ENCODE measurements at places on chromosomes 5 and 9. TPM values are rescaled to one million over a fixed set of nuclear protein-coding genes. Genes with fewer than 3 reads are reported as not detected.

Gene LCNL1
- not detected for total RNA-seq

Gene KCNN2
- total RNA-seq: 0.11 TPM

Gene DBH
- not detected for total RNA-seq

Gene CDH6
- total RNA-seq: not detected

Gene SMIM23
- not detected for total RNA-seq

Gene ITGA2
- 1.1 TPM for total RNA-seq

Gene SHLD3
- 7.2 TPM for total RNA-seq

Gene BTNL3
- total RNA-seq: not detected

Gene PCDHA9
- total RNA-seq: not detected

Gene TLR4
- 0.08 TPM for total RNA-seq

Gene PCDHA10
- total RNA-seq: not detected

Gene ST8SIA4
- total RNA-seq: 38.4 TPM

Gene PDGFRB
- total RNA-seq: 0.37 TPM

Gene SAPCD2
- 3.6 TPM for total RNA-seq

Gene TPPP
- 0.19 TPM for total RNA-seq

Gene LCN6
- total RNA-seq: not detected

Gene KLHL3
- total RNA-seq: 2.0 TPM

Gene OCLN
- total RNA-seq: 0.90 TPM

Gene BARHL1
- total RNA-seq: not detected

Gene TNFSF15
- 0.32 TPM for total RNA-seq

Gene SLC6A7
- total RNA-seq: not detected

Gene CDO1
- total RNA-seq: not detected

Gene IL7R
- total RNA-seq: 54.7 TPM

Data from activated T-cell treated with anti-CD3 and anti-CD28 coated beads, Interleukin-2, amount 50 U/mL, for 4 hours (primary cell).